Mammary microvascular endothelial cell (primary cell): ENCODE measurements at places on chromosomes 3 and 15. TPM values are rescaled to one million over a fixed set of nuclear protein-coding genes. Genes with fewer than 3 reads are reported as not detected.

CFAP100 gene
- total RNA-seq = not detected in 2 replicates

NPAP1 gene
- not detected in 2 replicates for total RNA-seq

KCTD6 gene
- total RNA-seq = 4.3 and 6.5 TPM in 2 replicates

RASL12 gene
- not detected in 2 replicates for total RNA-seq

CYP8B1 gene
- total RNA-seq = not detected in 2 replicates

CPN2 gene
- total RNA-seq = not detected in 2 replicates

PSTPIP1 gene
- total RNA-seq = 0.60 TPM in 1 of 2 replicates, not detected in the other

DISP2 gene
- total RNA-seq = 0.13 and 0.39 TPM in 2 replicates

DAZL gene
- not detected in 2 replicates for total RNA-seq

TAGLN3 gene
- total RNA-seq = not detected in 2 replicates
